ENCODE measurements at places on chromosomes 11 and 22.
A peak's percentile ranks its signal among the peaks of the same experiment; 100 is the strongest.

DNA sequence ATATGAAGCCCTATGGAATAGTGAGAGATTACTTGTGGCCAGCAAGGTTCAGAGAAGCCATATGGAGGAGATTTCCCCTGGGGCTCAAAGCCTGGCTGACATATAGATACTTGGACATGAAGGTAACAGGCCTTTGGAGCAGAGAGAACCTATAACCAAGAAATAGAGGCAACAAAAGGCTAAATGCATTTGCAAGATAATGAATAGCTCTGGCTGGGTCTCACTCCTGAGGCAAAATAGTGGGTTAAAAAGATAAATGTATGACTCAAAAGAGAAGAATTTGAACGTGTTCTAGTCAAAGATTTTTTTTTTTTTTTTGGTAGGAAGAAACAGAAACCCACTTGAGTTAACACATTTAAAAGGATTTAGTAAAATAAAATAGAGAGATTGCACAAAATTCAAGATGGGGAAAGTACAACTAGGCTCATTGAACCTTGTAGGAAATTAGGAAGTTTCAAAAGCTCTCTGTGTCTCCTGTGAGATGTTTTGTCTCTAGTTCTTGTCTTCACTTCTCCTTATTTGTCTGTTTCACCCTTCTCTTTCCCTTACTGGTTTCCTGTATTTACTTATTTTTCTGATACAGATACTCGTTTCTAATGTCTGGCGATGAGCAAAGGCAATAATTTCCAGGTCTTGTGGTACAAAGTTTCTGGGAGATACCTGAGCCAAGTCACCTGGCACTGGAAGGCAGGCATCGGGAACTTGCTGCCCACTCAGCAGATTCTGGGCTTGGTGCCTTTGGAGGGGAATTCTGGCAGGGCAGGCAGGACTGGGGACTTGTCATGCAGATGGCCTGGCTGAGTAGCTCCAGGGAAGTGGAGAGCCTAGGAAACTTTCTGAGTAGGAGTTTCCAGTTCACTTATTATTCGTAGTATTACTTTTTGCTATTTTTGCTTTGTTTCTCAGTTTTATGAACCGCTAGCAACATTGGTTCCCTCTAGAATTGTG is 49.2 kb upstream of the SESN3 start:
- peak overlapping the region; percentile 46 for H3K4me3 ChIP-seq
- no peak for DNase-seq
- no peaks in the 10 kb centered on the region for H3K36me3 ChIP-seq

- H3K27me3 ChIP-seq = no peaks in the 10 kb centered on the region
- H3K27ac ChIP-seq = no peak overlapping the region
- H3K4me1 ChIP-seq = no peaks in the 10 kb centered on the region
- DNase-seq = no peak
- no peaks in the 10 kb centered on the region for H3K36me3 ChIP-seq
- H3K4me3 ChIP-seq = no peak overlapping the region
These were observed 23.9 kb upstream of the PDGFB start for GRCh38 chr22:39268645-39269044.

DNA sequence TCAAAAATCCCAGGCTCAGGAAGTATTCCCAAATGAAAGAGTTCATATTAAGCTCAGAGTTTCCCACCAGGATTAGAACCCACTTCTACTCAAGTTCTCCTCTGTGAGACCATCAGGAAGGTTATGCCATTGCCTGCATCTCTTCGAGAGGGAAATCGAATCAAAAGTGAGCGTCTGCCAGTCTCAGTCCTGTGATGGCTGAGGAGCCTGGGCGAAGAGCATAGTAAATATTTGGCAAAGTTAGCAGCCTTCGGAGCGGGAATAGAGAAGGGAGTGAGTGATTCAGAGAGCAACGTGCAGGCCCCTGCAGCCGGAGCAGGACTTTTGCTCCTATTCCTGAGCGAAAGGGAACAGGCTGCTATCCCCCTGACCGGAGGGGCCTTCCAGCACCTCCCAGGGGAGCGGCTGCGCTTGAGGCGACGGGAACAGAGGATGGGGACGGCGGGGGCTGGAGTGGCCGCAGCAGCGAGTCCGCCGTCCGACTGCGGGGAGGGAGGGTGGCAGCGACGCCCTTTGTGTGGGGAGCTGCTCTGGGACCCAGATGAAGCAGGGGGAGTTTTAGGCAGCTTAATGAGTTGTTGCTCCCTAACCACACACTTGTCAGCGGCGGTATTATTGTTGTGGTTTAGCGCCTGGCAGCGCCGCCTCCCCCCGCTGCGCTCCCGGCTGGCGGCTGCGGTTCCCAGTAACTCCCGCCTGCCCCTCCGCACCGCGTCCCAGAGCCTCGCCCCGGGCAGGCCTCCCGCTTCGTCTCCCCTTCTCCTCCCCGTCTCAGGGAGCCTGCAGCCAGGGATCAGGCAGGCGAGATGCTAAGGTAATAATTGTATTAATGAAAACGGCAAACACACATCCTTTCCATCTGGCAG is 21.7 kb upstream of the NRGN start:
- H3K27ac ChIP-seq = peak overlapping the region; percentile 63
- no peak for DNase-seq
- H3K4me3 ChIP-seq = peak overlapping the region; percentile 61
- H3K36me3 ChIP-seq = no peaks in the 10 kb centered on the region
- H3K27me3 ChIP-seq = no peaks in the 10 kb centered on the region
- H3K4me1 ChIP-seq = peaks cover 9% of the 10 kb centered on the region

DNA sequence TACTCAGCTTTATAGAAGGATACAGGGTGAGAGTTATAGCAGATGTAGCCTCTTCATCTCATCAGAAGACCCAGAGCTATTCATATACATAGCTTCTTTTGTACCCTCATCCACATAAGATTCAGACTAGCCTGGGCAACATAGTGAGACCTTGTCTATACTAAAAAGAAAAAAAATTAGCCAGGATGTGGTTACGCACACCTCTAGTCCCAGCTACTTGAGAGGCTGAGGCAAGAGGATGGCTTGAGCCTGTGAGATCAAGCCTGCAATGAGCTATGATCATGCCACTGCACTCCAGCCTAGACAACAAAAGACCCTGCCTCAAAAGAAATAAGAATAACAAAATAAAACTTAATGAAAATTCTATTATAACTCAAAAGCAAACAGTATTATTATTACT is 36.7 kb upstream of the B3GNT6 start:
- no peaks in the 10 kb centered on the region for H3K36me3 ChIP-seq
- no peak overlapping the region for H3K4me3 ChIP-seq
- no peak for DNase-seq
- H3K27ac ChIP-seq = no peak overlapping the region
- no peaks in the 10 kb centered on the region for H3K27me3 ChIP-seq

GRCh38 chr11:68206211-68206610 is 6.9 kb downstream of the KMT5B start:
- no peaks in the 10 kb centered on the region for H3K27me3 ChIP-seq
- H3K27ac ChIP-seq = no peak overlapping the region
- peaks cover 20% of the 10 kb centered on the region for H3K4me1 ChIP-seq
- DNase-seq = no peak

GRCh38 chr11:28529540-28530410 is 421.6 kb downstream of the METTL15 start:
- no peaks in the 10 kb centered on the region for H3K27me3 ChIP-seq
- H3K4me1 ChIP-seq = no peaks in the 10 kb centered on the region
- no peak for DNase-seq
- H3K27ac ChIP-seq = no peak overlapping the region
- H3K36me3 ChIP-seq = no peaks in the 10 kb centered on the region
- H3K4me3 ChIP-seq = no peak overlapping the region

DNA sequence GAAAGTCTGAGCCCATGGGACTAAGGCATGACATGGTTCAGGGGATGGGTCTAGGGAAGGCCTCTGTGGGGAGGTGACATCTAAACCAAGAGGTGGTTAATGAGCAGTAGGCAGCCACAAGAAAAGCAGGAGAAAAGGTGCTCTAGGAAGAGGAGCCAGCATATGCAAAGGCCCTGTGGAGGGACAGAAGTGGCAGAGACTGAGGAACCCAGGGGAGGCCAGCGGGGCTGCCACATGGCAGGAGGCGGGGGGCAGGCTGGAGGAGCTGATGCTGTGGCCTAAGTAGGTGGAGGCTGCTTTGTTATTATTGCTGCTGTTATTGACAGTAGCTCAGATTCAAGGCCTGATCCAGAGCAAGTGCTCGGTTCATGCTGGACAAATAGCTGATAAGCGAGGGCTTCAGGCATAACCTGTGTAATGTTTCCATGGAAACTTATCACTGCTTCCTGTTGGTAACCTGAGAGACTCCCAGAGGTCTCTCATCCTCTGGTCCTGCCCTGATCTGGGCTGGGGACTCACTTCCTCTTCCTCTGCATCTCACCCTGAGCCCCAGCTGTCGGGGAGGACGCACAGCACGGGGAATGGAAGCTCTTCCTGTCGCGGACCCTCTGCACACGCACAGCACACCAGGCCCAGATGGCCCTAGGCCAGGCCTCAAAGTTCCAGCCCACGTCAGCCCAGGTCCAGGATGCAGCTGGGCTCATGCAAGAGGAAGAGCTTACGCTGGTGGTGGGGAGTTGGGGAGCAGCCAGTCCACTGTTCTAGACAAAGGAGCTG is 75.2 kb upstream of the TP53I11 start:
- DNase-seq = no peak
- no peaks in the 10 kb centered on the region for H3K36me3 ChIP-seq
- H3K27ac ChIP-seq = no peak overlapping the region
- no peak overlapping the region for H3K4me3 ChIP-seq

GRCh38 chr11:78595436-78596130 is 20.9 kb upstream of the NARS2 start:
- no peaks in the 10 kb centered on the region for H3K36me3 ChIP-seq
- no peak overlapping the region for H3K27ac ChIP-seq
- no peak overlapping the region for H3K4me3 ChIP-seq
- H3K4me1 ChIP-seq = no peaks in the 10 kb centered on the region

GRCh38 chr11:133524488-133524887 is 7.8 kb downstream of the OPCML start:
- no peaks in the 10 kb centered on the region for H3K4me1 ChIP-seq
- H3K36me3 ChIP-seq = no peaks in the 10 kb centered on the region
- no peak overlapping the region for H3K4me3 ChIP-seq
- DNase-seq = no peak

GRCh38 chr11:91967026-91967690 is 257.5 kb upstream of the FAT3 start:
- no peaks in the 10 kb centered on the region for H3K36me3 ChIP-seq
- H3K4me1 ChIP-seq = peaks cover 18% of the 10 kb centered on the region
- H3K27me3 ChIP-seq = no peaks in the 10 kb centered on the region
- no peak overlapping the region for H3K27ac ChIP-seq
- no peak for DNase-seq

DNA sequence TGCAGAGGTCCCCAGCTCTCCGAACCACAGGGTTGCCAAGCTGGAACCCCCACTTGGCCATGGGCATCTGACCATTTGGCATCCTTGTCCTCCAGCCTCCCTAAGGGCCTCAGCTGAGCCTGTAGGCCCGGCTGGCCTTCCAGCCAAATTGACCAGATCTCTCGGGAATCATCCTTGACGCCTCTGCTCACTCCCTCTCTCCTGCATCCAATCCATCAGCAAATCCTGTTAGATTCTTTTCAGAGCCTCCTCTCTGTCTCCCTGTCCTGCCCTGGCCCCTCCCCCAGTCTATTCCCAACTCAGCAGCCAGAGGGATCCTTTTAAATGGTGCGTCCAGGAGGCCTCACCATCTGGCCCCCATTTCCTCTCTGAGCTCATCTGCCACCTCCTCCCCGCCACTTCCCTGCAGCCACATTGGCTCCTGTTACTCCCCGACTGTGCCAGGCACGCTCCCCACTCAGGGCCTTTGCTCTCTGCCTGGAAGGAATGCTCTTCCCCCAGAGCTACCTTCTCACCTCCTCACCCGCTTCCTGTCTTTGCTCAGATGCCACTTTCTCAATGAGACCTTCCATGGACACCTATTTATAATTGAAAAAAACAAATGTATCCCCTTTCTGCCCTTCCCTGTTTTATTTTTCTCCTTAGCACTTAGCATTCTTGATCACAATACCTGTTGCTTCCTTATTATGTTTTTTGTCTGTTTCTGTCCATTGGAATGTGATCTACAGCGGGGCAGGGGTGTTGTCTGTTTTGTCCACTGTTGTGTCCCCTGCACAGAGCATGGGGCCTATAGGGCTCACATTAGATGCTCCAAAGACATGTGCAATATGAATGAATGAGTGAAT is 78.1 kb downstream of the NFAM1 start:
- H3K4me1 ChIP-seq = no peaks in the 10 kb centered on the region
- no peak for DNase-seq
- H3K4me3 ChIP-seq = no peak overlapping the region
- H3K27ac ChIP-seq = no peak overlapping the region
- H3K27me3 ChIP-seq = no peaks in the 10 kb centered on the region
- no peaks in the 10 kb centered on the region for H3K36me3 ChIP-seq

GRCh38 chr22:43393132-43393843 is 18.5 kb upstream of the MPPED1 start:
- H3K27ac ChIP-seq = no peak overlapping the region
- H3K27me3 ChIP-seq = no peaks in the 10 kb centered on the region
- H3K36me3 ChIP-seq = no peaks in the 10 kb centered on the region
- H3K4me3 ChIP-seq = no peak overlapping the region
- no peaks in the 10 kb centered on the region for H3K4me1 ChIP-seq

DNA sequence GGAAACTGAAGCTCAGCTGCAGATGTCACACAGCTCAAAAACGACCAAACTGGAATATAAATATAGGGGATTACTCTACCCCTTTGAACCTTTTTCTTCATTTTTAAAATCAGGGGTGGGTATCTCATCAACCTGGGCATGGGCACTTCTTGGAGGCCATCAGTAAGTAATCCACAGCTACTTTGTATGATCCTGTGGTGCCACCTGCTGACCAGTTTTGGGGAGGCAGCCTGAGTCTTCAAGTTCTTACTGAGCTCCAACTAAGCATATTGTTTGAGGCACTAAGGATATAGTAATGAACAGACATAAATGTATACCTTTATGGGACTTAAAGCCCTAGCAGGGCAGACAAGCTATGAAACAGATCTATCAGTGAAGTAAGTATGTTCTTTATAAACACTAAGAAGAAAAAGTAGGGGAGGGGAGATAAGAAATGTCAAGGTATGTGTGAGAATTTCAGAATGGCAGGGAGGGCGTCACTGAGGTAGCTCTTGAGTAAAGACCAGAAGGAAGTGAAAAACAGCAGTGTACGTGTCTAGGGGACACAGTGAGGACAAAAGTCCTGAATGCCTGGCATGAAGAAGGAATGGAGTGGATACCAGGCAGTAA is 18.4 kb downstream of the TUB start:
- H3K27me3 ChIP-seq = no peaks in the 10 kb centered on the region
- no peak overlapping the region for H3K4me3 ChIP-seq
- H3K36me3 ChIP-seq = peaks cover 24% of the 10 kb centered on the region
- no peak overlapping the region for H3K27ac ChIP-seq
- peak; percentile 29 for DNase-seq

GRCh38 chr11:63262547-63262946 is 19.1 kb upstream of the SLC22A25 start:
- H3K36me3 ChIP-seq = no peaks in the 10 kb centered on the region
- H3K4me3 ChIP-seq = no peak overlapping the region
- H3K27me3 ChIP-seq = no peaks in the 10 kb centered on the region

DNA sequence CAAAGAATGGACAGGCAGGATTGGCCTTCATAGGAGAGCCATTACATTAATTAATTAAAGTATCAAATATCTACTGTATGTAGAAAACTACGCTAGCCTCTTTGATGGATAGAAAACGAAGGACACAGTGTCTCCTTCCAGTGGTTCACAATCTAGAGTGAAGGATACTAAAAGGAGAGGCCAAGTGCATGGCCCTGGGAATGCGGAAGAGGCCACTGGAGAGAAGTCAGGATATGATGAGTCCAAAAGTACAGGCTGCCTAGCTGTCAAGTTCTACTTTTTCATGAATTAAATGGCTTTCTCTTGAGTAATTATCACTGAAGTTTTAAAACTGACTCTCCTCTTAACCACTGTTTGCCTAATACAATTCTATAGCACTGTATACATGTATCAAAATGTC is 41.9 kb downstream of the ATG16L2 start:
- no peaks in the 10 kb centered on the region for H3K27me3 ChIP-seq
- H3K27ac ChIP-seq = peak overlapping the region; percentile 64
- DNase-seq = no peak

GRCh38 chr22:20026204-20026908 is 5.4 kb downstream of the TANGO2 start:
- H3K27ac ChIP-seq = no peak overlapping the region
- no peaks in the 10 kb centered on the region for H3K27me3 ChIP-seq
- no peaks in the 10 kb centered on the region for H3K36me3 ChIP-seq
- DNase-seq = no peak

All from thoracic aorta (tissue), 2 donors.